ENCODE measurements at places on chromosomes 11 and 22.

DNA sequence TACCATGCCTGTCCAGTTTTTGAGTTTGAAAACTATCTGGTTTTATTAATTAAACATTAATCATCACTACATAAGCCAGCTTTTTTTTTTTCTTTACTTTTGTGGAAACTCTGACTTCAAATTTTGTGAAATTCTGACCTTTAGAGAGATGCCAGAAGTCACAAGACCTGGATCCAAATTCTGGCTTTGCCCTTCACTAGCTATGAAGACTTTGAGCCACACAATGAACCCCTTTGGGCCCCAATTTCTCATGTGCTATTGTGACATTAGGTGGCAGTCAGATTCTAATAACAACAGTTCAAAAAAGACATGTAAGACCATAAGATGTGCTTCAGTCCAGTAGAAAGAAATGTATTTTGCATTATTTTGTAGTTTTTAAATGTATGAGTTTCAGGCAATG lies 60.3 kb downstream of the ZC3H12C start:
- no peak for DNase-seq

DNA sequence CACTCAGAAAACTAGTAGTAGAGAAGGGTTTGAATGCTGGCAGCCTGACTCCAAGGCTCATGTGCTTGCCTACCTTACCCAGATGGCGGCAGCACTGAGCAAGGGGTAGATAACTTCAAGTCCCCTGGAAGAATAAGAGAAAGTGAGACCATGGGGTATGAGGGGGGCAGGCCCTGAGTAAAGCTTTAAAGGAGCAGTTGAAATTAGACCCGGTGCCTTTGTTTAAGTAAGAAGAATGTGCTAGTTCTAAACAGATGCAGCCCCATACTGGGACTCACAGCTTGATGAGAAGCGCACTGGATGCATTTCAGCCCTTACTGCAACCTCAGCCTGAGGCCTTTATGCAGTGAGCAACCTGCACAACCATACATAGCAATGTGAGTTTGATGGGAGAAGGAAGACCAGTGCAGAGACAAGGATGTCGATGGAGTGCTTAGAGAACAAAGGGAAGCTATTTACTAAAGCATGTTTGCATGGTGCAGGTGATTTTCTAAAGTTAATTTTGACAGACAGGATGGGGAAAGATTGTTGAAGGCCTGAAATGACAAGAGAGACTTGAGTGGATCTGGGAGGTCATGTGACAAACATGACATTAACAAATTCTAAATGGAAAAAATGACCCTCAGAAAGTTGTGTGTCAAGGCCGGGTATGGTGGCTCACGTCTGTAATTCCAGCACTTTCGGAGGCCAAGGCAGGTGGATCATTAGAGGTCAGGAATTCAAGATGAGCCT lies 27.1 kb upstream of the TMA7B start:
- peak; percentile 0 for DNase-seq

DNA sequence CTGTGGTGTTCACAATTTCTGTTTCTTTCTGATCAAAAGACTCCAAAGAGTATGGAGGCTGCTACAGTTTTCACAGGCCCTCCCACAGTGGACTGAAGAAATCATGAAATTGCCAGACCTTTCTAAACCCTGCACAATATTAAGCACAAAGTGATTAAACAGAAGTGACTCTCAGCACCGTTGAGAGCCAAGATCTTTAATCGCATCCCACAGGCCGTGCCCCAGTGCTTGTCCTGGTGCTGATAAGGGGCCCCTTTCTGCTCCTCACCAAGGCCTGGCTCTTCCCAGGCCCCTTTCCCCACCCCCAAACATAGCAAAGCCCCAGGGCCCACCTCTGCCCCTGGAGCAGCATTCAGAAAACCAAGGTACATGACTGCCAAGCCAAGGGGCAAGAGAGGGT lies 57.4 kb upstream of the BMAL1 start:
- DNase-seq = no peak

- no peak for DNase-seq
These were observed 151.3 kb downstream of the APOL5 start for GRCh38 chr22:35868938-35869337.

GRCh38 chr11:63769714-63770455 lies 1.3 kb upstream of the ZFTA start:
- DNase-seq = no peak

DNA sequence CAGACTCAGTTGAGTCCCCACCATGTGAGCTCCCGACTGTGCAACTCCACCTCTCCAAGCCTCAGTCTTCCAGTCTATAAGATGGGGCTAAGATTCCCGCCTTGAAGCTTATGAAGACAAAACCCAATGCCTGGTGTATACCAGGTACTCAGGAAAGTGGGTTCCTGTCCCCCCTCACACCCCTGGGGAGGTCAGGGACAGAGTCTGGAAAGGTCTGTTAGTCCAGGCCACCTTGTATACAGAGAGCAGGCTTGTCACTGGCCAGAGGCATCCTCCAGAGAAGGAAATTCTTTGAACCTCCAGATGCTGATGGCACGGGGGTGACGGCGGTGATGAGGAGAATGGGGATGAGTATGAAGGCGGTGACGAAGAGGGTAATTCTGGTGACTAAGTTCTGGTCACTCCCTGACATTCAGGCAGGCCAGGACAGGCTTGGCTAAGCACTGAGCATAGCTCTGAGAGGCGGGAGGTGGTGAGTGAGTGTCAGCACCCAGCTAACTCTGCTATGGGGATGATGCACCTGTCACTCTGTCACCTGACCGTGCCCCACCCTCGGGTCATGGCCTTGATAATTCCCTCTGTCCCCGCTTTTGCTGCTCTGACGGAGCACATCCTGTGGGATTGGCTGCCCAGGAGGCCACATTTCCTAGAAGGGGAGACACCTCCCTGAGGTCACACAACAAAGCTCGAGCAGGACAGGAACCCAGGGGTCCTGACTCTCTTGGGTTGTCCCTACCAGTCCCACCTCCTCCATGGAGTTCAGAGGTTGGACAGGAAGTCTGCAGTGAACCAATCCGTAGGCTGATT lies 30.9 kb upstream of the CSNK1E start:
- DNase-seq = no peak

GRCh38 chr11:61731952-61732675 lies 20.3 kb upstream of the MYRF start:
- DNase-seq = no peak

DNA sequence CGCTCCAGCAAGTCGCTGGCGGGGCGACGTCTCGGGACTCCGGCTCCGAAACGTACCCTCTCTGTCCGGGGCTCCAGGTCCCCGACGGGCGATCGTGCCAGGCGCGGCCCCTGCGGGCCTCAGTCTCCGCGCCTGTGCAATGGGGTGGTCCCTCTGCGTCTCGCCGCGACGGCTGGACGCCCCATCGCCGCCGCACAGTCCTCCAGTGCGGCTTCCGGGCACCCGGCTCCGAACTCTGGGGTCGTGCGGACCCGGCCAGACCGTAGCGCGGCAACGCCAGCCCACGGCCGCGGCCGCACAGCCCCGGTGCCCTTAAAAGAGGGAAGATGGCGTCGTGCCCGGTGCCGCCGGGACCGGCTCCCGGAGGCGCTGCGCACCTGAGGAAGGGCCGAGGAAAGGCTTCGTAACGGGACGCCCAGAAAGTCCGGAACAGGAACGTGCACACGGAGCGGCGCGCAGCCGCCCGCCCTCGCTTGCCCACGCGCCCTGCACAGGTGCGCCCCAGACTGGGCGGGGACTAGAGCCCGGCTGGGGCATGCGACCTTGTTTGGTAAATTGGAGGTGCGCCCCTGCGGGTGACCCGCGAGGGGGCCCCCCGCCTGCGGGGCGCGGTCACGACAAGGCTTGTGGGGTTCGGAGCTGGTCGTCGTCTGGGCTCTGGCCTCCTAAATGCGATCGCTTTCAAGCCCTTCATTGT lies 525 bp downstream of the BIK start:
- DNase-seq = no peak

Data from GM04504 (cell line).